ENCODE measurements at places on chromosomes 1 and 21. TPM values are rescaled to one million over a fixed set of nuclear protein-coding genes. Genes with fewer than 3 reads are reported as not detected.

DNA sequence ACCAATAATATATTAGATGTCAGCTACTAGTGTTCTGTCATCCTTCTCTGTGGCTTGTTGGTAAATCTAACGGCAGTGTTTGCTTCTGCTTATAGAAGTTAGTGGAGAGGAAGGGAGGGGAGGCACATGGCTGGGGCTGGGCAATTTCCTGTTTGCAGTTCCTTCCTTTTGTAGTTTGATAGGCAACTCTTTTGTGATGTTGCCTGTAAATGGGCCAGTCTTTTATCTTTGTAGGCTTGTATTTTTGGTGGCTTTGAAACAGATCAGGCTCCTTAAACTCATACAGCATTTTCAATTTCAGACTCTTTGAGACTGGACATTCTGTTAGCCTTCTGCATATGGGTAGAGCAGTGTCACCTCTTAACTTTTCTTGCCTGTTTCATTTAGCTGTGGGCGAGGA lies 48.1 kb downstream of the CDC14A start:
- peak; percentile 84 for DNase-seq

DNA sequence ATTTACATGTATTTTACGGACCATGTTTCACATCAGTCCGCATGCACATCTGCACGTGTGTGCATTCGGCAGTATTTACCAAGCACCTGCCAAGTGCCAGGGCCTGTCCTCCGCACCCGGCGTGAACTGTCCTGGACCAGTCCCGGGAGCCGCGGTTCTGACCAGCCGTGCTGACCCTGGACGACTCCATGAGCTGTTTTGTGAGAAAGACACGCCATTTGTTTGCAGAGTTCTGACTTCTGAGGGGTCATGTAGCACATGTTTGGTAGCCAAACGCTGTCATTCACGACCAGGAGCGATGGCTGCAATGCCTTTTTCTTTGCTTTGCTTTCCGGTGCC lies 3.3 kb upstream of the OLIG2 start:
- DNase-seq = no peak

Gene HUNK
- polyA plus RNA-seq = not detected

Gene AIRE
- polyA plus RNA-seq = 2.0 TPM

Gene PERM1
- not detected for polyA plus RNA-seq

GRCh38 chr1:170765712-170766330 lies 101.9 kb downstream of the PRRX1 start:
- DNase-seq = no peak

GRCh38 chr1:235503403-235504121 lies 690 bp downstream of the B3GALNT2 start:
- DNase-seq = peak; percentile 47

Gene AHCTF1
- polyA plus RNA-seq = 11.2 TPM

Gene HSPA6
- polyA plus RNA-seq = not detected

GRCh38 chr1:202170726-202171125 lies 10.3 kb upstream of the PTPN7 start:
- no peak for DNase-seq

- no peak for DNase-seq
These were observed 671.9 kb upstream of the USP24 start for GRCh38 chr1:55886856-55887712.

DNA sequence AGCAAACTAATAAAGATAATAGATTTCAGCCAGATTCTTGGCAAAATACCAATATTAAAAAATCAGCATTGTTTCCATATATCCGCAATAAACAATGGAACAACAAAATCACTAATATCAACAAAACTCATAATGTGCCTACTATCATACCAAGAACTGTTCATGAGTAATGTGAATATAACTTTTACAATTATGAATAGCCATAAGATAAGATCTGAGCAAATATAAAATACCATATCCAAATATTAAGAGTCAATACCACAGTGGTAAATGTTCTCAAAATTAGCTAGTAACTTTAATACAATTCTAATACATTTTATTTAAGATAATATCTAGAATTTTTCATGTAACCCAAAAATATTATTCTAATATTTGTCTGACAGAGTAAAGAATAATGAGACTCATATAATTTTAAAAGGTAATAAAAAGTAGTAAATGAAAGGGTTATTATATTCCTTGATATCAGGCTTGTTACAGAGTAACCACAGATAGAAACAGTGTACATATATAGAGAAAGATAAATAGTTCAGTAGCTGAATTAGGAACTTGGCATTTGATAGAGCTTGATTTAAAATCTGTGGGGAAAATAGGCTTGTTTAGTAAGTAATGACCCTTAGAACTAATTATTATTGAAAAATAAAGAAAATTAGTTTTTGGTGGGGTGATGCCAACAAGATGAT lies 2126.6 kb downstream of the MRPL39 start:
- DNase-seq = no peak

DNA sequence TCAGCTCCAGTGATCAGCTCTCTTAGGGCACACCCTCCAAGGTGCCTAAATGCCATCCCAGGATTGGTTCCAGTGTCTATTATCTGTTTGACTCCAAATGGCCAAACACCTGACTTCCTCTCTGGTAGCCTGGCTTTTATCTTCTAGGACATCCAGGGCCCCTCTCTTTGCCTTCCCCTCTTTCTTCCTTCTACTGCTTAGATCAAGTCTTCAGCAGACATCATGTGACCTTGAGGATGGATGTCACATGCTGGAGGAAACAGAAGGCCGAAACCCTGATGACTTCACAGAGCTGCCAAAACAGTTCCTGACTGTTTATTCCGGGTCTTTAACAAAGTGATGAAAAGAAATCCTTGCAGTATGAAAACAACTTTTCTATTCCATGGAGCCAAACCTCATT lies 24.4 kb upstream of the WDR26 start:
- DNase-seq = no peak

DNA sequence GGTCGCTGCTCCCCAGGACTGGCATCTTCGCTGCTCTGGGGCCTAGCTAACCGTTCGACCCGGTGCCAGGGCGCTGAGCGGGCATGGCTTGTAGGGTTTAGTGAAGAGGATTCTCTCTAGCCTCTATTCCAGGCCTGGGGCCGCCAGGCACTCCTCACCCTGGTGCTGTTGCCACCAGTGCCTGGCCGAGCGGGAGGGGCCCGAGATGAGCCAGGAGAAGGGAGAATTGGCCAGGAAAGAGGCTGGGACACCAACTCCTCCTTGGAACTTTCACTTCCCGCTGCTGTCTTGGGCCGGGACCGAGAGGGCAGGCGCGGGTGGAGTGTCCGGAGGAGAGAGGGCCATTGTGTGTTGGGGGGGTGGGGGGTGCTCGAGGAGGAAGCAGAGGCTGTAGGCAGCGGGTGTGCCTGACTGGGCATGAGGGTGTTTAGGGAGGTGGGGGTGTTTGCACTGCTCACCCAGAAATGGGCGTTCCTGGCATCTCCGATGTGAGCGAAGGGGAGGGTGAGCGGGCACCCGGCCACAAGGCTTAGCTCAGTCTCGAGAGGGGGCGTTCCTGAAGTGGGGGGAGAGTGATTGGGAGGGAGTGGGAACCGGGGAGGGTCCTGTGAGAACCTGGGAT lies 772 bp downstream of the ADAM15 start:
- DNase-seq = peak; percentile 63

DNA sequence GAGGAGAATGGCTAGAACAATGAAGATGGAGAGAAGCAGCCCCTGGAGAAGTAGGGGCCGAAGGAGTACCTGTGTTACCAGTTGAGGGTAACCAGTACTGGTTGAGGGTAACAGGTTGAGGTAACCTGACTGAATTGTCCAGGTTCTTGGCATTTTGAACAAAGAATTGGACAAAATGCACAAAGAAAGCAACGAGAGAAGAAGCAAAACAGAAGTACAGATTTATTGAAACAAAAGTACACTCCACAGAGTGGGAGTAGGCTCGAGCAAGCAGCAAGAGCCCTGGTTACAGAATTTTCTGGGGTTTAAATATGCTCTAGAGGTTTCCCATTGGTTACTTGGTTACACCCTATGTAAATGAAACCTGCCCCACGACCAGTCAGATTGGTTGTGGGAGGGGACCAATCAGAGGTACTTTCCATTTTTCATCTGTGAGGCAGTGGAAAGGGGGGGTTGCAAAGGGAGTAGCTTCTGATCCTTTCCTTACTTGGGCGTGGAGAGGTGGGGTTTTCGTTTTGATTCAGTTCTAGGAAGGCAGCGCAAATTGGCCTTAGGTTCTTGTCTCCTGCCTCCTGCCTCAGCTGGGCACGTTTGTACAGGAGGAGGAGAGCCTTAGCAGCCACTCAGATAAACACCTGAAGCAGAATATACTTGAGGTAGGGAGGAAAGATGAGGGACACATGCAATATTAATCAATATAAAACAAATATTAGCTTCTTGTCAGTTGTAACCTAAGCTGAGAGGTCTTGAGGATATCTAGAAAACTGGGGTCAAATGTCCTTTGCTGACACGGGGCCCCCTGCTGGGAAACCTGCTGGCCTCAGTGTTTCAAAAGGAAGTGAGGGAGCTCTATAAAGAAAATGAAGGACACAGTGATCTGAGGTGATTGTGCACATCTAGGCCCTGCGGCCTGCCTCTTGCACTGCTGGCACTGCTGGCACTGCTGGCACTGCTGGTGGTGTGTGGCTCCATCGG lies 14.3 kb upstream of the LSM10 start:
- peak; percentile 25 for DNase-seq
